Stimulated activated CD4-positive, alpha-beta T cell treated with anti-CD3 and anti-CD28 coated beads, Interleukin-1b, Interleukin-23, amount 100 ng/mL, for 1 hour (primary cell): ENCODE measurements at places on chromosomes 11 and 22.
A peak's percentile ranks its signal among the peaks of the same experiment; 100 is the strongest.

- no peak for DNase-seq
These were observed 5.2 kb upstream of the OAF start for GRCh38 chr11:120205596-120206161.

GRCh38 chr11:44680982-44681597 lies 45.7 kb upstream of the TSPAN18 start:
- DNase-seq = no peak

GRCh38 chr22:40176921-40177737 lies 596 bp upstream of the TNRC6B start:
- DNase-seq = peak; percentile 47

DNA sequence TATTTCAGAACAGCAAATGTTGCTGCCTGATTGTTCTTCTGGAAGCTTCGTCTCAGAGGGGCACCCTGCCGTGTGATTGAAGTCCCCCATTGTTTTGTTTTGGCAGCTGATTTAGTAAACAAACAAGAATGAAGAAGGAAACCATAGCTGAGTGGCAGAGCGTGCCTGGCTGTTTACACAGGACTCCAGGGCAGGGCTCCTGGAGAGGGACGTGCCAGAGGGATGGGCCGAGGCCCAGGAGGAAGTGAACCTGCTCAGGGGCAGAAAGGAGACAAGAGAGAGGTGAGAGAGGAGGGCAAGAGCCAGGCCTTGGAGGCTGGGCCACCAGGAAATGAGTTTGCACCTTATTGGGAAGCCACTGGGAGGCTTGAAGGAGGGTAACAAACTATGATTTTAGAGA lies 85.5 kb upstream of the B3GAT1 start:
- DNase-seq = no peak

- no peak for DNase-seq
These were observed 2.2 kb downstream of the APOA1 start for GRCh38 chr11:116835042-116835772.

DNA sequence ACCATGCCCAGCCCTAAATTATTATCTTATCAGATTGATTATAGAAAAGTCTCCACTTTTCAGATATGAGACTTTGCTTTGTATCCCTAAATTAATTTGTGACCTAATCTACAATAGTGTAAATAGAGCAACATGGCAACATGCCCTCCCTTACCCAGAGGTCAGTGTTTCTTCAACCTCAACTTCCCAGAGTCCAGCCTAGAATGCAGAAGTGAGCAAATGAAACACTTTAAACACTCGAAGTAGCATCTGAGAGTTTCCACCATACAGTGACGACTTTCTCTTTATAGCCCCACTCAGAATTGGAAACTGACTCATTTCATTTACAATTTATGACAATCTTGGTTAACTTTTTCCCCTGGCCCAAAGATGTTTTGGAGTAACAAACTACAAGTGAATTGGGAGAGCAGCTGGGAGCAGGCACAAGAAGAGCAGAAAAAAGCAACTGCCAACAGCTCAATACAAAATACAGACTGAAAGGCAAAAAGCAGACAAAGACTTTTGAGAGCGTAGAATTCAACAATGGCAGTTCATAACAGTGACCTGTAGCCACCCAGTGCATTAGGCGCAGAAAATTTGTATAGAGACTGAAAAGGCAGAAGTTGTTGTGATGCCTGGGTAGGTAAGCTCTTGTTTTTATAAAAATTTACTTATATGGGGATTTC lies 10.1 kb upstream of the BLID start:
- no peak for DNase-seq

- no peak for DNase-seq
These were observed 1259.6 kb upstream of the TENM4 start for GRCh38 chr11:80700386-80700785.

DNA sequence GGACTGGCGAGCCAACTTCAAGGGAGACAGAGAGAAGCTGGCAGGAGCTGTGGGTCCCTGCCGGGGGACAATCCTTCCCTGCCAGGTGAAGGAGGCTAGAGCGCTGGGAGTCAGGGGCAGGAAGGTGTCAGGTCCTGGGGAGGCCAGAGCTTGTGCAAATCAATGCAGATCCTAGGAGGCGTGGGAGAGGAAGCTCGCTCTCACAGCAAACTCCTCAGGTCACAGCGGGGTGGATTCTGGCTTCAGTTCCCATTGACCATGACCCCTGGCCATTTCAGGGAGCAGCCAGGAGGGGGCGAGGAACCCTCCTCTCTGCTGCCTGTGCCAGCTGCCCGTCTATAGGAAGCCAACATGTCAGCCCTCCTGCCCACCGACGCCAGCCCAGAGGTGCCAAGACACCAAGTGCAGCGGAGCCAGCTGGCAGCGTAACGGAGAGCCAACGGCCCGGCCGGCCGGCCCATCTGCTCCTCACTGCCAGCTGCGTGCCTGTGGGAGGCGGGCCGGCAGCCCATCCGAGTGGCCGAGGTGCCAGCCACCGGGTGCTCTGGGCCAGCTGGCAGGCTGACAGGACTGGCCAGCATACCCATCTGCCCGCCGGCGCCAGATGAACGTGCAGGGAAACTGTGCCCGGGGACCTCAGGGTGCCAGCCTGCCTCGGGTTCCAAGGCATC lies 374.8 kb downstream of the MIAT start:
- DNase-seq = no peak

GRCh38 chr22:27750584-27751265 lies 50.8 kb downstream of the MN1 start:
- no peak for DNase-seq

- DNase-seq = no peak
These were observed 478.1 kb upstream of the CHORDC1 start for GRCh38 chr11:90700789-90701439.

GRCh38 chr11:45025716-45026492 lies 75.2 kb upstream of the TP53I11 start:
- DNase-seq = no peak

GRCh38 chr11:134730101-134730500 lies 318.1 kb upstream of the B3GAT1 start:
- DNase-seq = no peak

GRCh38 chr11:15347969-15348734 lies 233.4 kb downstream of the INSC start:
- no peak for DNase-seq

DNA sequence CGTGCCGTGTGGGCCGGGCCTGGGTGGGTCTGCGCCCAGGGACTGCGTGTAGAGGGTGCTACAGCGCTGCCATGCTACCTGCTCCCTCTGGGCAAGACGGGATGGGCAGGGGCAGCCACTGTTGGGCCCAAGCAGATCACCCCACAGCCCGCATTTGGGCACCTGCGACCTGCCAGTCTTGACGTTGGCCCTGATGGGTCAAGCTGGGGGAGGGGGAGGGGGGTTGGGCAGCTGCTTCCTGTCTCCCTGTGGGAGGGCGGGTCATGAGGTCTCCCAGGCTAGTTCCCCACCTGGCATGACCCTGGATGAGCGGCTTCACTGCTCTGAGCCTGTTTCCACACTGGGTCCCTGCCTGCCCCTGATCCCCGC lies 2.8 kb upstream of the RPS19BP1 start:
- DNase-seq = no peak

DNA sequence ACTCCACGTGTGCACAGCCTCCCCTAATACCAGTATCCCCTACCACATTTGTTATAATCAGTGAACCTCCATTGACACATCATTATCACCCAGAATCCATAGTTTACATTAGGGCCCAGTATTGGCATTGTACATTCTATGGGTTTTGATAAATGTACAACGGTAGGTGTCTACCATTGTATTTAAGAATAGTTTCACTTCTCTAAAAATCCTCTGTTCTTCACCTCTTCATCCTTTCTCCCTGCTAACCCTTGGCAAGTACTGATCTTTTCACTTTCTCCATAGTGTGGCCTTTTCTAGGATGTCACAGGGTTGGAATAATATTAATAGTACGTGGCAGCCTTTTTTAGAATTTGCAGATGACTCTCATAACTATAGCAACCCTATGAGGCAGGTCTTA lies 353.8 kb downstream of the DDX10 start:
- no peak for DNase-seq
